SK-N-DZ (cell line): ENCODE measurements at places on chromosomes 11 and 22.
A peak's percentile ranks its signal among the peaks of the same experiment; 100 is the strongest.

GRCh38 chr11:97990162-97990920 is 1030.4 kb upstream of the CNTN5 start:
- no peak for DNase-seq

- no peak for DNase-seq
These were observed 374.3 kb downstream of the NXPE2 start for GRCh38 chr11:115052601-115053000.

- DNase-seq = no peak
These were observed 159.3 kb downstream of the MN1 start for GRCh38 chr22:27642104-27642800.

GRCh38 chr11:117929142-117929915 is at the start of gene TMPRSS13:
TMPRSS13 (minus strand) TSS chr11:117929402; CDS start chr11:117929307, 95 bp downstream.
- DNase-seq = no peak

GRCh38 chr11:44623341-44623730 is 57.9 kb downstream of the CD82 start:
- DNase-seq = no peak

DNA sequence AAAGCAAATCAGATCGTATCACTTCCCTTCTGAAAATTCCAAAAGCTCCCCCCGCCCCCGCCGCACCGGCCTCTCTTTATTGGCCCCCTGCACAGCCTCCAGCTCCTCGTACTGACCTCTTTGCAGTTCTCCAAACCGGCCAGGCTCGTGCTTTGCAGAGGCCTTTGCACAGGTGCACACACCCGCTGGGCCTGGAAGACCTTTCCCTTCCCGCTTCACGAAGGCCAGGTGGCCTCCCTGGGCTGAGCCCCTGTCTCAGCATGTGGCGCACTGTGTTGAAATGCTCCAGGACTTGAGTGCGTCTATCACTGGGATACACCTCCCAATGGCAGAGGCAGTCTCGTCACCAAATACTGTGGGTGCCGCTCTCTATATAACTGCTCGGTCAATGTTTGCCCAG is 13.2 kb upstream of the ADA2 start:
- DNase-seq = no peak

DNA sequence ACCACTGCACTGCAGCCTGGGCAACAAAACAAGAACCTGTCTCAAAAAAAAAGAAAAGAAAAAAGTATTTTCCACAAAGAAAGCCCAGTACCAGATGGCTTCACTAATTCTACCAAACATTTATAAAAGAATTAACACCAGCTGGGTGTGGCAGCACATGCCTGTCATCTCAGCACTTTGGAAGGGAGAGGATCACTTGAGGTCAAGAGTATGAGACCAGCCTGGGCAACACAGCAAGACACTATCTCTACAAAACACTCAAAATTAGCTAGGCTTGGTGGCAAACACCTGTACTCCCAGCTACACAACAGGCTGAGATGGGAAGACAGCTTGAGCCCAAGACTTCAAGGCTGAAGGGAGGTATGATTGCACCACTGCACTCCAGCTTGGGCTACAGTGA is 20.1 kb downstream of the RSF1 start:
- DNase-seq = no peak

DNA sequence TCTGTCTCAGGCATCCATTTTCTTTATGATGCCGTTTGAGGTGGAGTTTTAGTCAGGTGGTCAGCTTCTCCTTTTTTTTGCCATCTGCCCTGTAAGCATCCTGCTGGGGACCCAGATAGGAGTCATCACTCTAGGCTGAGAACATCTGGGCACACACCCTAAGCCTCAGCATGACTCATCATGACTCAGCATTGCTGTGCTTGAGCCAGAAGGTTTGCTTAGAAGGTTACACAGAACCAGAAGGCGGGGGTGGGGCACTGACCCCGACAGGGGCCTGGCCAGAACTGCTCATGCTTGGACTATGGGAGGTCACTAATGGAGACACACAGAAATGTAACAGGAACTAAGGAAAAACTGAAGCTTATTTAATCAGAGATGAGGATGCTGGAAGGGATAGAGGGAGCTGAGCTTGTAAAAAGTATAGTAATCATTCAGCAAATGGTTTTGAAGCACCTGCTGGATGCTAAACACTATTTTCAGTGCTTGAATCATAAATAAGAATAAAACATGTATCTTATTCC is 10.9 kb upstream of the HBE1 start:
- no peak for DNase-seq

GRCh38 chr11:129458278-129458677 is 82.6 kb downstream of the BARX2 start:
- no peak for DNase-seq

DNA sequence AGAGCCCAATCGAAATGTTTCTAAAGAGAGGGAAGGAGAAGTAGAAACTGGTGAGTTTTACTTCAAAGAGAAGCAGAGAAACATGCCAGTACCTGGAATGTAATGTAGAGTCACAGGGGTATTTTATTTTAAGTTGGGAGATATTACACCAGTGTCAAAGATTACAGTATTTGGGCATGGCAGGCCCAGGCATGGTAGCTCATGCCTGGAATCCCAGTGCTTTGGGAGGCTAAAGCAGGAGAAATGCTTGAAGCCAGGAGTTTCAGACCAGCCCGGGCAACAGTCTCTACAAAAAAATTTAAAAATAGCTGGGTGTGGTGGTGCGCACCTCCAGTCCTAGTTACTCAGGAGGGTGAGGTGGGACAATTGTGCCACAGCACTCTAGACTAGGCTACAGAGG is 2.7 kb downstream of the SYCE3 start:
- DNase-seq = no peak

DNA sequence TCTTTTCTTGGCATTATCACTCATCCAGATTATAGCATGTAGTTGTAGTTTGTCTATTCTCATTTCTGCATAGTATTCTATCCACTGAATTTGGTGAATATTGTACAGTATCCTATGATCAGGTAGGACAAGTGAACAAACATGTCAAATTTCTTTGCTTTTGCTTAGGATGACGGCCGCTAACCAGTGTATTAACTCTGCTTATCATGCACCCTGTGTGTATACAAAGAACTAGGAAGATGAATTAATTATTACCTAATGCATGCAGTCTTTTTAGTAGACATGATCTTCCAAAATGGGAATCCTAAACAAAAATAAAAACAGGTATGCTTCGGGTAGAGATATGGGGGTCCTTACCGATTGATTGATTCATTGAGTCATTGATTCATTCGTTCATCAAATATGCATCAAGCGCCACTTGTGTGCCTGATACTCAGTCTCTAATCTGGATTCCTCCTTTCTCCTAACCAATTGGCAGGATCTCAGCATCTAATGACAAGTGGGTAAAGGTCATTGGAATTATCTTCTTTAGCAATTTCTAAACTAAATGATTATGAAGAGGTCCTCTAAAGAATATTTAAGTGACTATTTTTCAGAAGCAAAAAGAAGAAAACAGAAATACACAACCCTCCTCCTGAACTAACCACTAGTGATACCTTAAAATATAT is 27.9 kb downstream of the PRDM11 start:
- no peak for DNase-seq

GRCh38 chr11:86948733-86949132 is 6.5 kb downstream of the FZD4 start:
- no peak for DNase-seq

- peak; percentile 40 for DNase-seq
These were observed 639 bp downstream of the CRY2 start for GRCh38 chr11:45847911-45848316.

DNA sequence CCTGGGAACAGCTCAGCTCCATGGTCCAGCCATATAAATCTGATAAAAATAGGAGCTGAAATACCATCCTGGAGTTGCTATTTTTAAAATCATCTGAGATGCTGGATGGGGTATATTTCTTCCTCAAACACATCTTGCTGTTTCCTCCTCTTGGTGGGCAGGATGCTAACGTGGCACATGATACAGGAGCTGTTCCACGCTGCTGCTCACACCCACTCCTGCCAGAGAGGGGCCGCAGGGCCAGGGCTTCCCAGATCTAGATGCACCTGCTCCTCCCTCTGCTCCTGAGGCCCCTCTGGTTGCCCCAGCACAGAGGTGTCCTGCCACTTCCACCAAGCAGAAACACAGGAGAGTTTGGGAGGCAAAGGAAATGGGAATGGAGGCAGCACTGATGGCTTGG is 3.3 kb upstream of the ST3GAL4 start:
- no peak for DNase-seq

- no peak for DNase-seq
These were observed 2.0 kb upstream of the SAA1 start for GRCh38 chr11:18264035-18264434.

DNA sequence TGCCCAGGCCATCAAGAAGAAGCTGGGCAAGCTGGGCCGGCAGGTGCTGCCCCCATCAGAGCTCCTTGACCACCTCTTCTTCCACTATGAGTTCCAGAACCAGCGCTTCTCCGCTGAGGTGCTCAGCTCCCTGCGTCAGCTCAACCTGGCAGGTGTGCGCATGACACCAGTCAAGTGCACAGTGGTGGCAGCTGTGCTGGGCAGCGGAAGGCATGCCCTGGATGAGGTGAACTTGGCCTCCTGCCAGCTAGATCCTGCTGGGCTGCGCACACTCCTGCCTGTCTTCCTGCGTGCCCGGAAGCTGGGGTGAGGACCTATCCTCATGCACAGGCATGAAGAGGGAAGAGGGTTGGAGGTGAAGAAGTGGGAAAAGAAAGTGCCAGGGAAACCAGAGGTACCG is 5.3 kb upstream of the NHERF4 start:
- DNase-seq = no peak

- no peak for DNase-seq
These were observed 4.1 kb upstream of the FAR1 start for GRCh38 chr11:13664351-13664750.

GRCh38 chr11:94405062-94405833 is 4.0 kb upstream of the GPR83 start:
- no peak for DNase-seq

- no peak for DNase-seq
These were observed at the start of gene MDK for GRCh38 chr11:46381048-46381818. MDK (plus strand) TSS chr11:46381669; CDS start chr11:46382058, 389 bp downstream.

- peak; percentile 72 for DNase-seq
These were observed 1.5 kb downstream of the MAP6 start for GRCh38 chr11:75667255-75667830.

GRCh38 chr11:90840071-90840470 is 617.2 kb upstream of the CHORDC1 start:
- no peak for DNase-seq

GRCh38 chr22:20536590-20537324 is 29.3 kb downstream of the MED15 start:
- DNase-seq = no peak

GRCh38 chr22:39170825-39171622 is 18.5 kb upstream of the CBX7 start:
- DNase-seq = peak; percentile 70

- no peak for DNase-seq
These were observed 81.8 kb downstream of the SFI1 start for GRCh38 chr22:31578171-31578570.

- no peak for DNase-seq
These were observed 11.9 kb downstream of the SLC29A2 start for GRCh38 chr11:66359662-66360087.

- no peak for DNase-seq
These were observed 1.7 kb upstream of the CBX6 start for GRCh38 chr22:38873469-38874411.

GRCh38 chr11:129922674-129923073 is 27.3 kb upstream of the NFRKB start:
- no peak for DNase-seq

DNA sequence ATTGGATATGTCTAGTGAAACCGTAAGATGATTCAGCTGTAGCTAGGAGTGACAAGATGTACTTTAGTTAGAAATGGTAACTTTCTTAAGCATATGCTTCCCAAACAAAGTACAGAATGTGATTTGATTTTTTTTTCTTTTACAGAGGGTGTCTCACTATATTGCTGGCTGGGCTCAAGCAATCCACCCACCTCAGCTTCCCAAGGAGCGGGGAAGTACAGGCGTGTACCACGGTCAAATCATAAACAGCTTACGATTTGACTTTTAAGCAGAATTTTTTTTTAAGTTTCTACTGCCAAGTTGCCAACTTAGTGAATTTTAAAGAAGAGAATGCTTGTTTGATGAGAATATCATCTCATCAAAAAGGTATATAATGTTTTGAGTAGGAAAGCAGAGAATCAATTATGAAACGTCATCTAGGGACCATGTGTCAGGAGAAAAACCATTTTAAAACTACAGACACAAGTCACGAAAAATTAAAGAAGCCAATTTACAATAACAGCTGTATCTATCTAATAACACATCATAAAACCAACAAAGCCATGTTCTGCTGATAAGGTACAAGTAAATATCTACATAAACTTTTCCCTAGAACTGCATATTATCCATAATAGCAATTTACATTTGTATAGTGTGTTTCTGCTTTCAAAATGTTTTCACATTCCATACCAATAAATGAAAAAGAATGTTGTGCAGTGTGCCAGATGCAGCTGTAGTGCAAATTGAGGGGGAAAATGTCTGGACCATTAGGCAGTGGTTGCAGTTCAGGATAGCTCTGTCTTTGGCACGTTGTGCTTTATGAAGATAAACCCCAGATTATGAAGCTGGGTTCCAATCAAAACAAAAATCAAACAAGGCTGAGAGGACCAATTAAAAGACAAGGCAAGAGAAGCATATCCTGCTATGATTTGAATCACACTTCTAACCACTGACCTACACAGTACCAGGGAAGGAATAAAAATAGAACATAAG is 33.7 kb upstream of the USP47 start:
- no peak for DNase-seq

GRCh38 chr11:87437844-87438223 is 400.1 kb downstream of the TMEM135 start:
- DNase-seq = no peak

DNA sequence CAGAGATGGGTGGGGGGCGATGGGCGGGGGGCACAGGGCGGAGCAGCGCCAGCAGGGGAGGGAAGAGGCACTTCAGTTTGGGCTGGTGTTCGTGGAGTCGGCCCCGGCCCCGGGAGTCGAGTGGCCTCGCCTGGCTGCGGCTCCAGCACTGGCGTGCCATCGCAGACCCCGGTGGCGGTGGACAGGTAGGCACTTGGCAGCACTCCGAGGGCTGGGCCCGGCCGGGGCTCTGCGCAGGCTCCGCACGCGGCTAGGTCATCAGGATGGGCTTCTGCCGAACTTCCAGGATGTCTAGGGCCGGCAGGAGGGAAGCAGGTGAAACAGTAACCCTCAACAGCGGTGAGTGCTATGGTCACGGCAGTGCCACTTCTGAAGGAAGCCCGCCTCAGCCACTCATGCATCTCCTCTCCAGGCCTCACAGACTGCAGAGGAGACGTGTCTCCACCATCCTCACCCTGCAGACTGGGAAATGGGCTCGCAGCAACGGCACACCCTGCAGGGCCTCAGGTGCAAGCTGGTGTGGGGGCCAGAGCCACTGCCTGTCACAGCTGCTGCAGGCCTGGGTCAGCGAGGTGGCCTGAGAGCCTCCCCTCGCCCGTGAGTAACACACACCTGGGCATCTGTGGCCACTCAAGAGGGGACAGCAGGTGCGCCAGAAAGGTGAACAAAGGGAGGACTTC is 33.3 kb downstream of the NUP50 start:
- DNase-seq = no peak

DNA sequence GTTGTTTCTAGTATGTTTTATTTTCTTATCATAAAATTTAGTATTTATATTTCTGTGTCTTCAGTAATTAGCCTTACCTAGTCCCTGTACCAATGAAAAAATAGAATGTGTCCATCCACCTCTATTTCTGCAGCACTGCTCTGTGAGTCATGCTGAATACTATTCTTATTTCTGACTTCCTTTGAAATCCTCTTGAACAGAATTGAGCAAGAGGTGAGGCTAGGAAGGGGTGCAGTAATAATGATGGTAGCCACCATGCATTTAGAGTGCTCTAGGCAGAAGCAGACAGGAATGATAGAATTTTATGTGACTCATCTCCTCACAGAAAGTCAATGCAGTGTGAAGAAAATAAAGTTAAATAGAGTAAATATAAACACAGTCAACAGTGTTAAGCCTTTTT is 60.0 kb downstream of the OR10A6 start:
- no peak for DNase-seq

GRCh38 chr11:126307706-126308105 is 3.8 kb downstream of the DCPS start:
- DNase-seq = no peak
